Dermis lymphatic vessel endothelial cell (primary cell): ENCODE measurements at places on chromosomes 16 and 17. TPM values are rescaled to one million over a fixed set of nuclear protein-coding genes. Genes with fewer than 3 reads are reported as not detected.

The KRT12 gene
- total RNA-seq: not detected in 2 replicates

The DBNDD1 gene
- 5.6 and 10.4 TPM in 2 replicates for total RNA-seq

The KRTAP3-1 gene
- not detected in 2 replicates for total RNA-seq

The KCNJ16 gene
- total RNA-seq: under 0.01 TPM in 1 of 2 replicates, not detected in the other

The OR4D1 gene
- not detected in 2 replicates for total RNA-seq

The TBX4 gene
- total RNA-seq: not detected in 2 replicates

The LPO gene
- total RNA-seq: under 0.01 TPM in 1 of 2 replicates, not detected in the other

The KRTAP9-2 gene
- total RNA-seq: not detected in 2 replicates

The SYNRG gene
- total RNA-seq: 13.3 and 18.7 TPM in 2 replicates

The AFMID gene
- total RNA-seq: 75.9 and 153 TPM in 2 replicates

The ZNF286A gene
- total RNA-seq: 17.4 and 45.2 TPM in 2 replicates

The CHD9NB gene
- total RNA-seq: under 0.01 TPM in 2 replicates

The TMEM100 gene
- total RNA-seq: 4.8 and 8.1 TPM in 2 replicates

The SLC16A6 gene
- 0.43 and 0.54 TPM in 2 replicates for total RNA-seq

The OR1A2 gene
- total RNA-seq: not detected in 2 replicates

The KRTAP2-2 gene
- total RNA-seq: not detected in 2 replicates

The HERPUD1 gene
- 126 and 160 TPM in 2 replicates for total RNA-seq

The CACNG4 gene
- not detected in 2 replicates for total RNA-seq

The GRN gene
- 551 and 587 TPM in 2 replicates for total RNA-seq

The CFAP52 gene
- total RNA-seq: not detected in 2 replicates

The GHDC gene
- 17.2 and 27.1 TPM in 2 replicates for total RNA-seq

The KIF18B gene
- 0.33 and 0.34 TPM in 2 replicates for total RNA-seq

The CA7 gene
- not detected in 2 replicates for total RNA-seq

The NTN3 gene
- total RNA-seq: 0.09 TPM in 1 of 2 replicates, not detected in the other

The FBXW10 gene
- under 0.01 TPM in 2 replicates for total RNA-seq

The ERN2 gene
- not detected in 2 replicates for total RNA-seq

The PRR11 gene
- 2.2 and 2.8 TPM in 2 replicates for total RNA-seq

The TMEM107 gene
- 28.2 and 45.3 TPM in 2 replicates for total RNA-seq

The CCDC43 gene
- total RNA-seq: 31.1 and 35.2 TPM in 2 replicates

The ADAD2 gene
- not detected in 2 replicates for total RNA-seq

The CARD14 gene
- 0.22 and 0.52 TPM in 2 replicates for total RNA-seq
